Immature natural killer cell (primary cell): ENCODE measurements at places on chromosomes 16 and 17. TPM values are rescaled to one million over a fixed set of nuclear protein-coding genes. Genes with fewer than 3 reads are reported as not detected.

The CACNG1 gene
- polyA plus RNA-seq = not detected

DNA sequence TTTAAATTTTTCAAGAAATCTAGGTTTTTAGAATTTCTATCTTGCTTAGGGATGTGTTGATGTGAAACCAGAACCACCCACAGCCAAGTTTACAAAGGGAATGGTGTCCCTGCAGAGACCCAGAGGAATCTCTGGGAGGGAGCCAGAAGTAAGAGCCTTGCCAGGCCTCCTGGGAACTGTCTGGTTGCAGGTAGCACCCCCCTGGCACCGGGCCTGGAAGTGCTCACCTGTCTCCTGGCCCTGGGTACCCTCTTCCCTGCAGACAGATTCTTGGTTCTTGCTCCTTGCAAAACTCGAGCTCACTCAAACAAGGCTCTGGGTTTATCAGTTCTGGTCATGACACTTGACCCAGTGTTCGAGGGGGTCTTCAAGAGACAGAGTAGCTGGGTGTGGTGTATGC is 24.6 kb upstream of the ZFP90 start:
- peaks cover 5% of the 10 kb centered on the region for H3K27me3 ChIP-seq
- H3K4me1 ChIP-seq = no peaks in the 10 kb centered on the region
- no peak overlapping the region for H3K4me3 ChIP-seq

- no peaks in the 10 kb centered on the region for H3K36me3 ChIP-seq
- DNase-seq = no peak
- H3K27ac ChIP-seq = no peak overlapping the region
These were observed 34.4 kb upstream of the GAN start for GRCh38 chr16:81280393-81280792.

DNA sequence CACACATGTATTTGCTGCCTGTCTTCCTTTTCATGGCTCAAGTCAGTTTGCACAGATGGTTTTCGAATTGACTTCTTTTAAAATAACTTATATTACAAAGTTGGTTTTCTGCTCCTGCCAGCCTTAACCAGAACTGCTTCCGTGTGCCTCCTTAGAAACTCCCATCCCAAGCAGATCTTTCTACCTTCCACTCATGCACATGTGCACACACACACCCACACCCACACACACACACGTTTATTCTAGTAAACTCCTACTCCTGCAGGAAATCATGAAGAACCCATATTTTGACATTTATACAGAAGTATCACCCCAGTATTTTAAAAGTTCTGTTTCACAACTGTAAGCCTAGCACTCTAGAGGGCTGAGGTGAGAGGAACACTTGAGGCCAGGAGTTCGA is 329.5 kb upstream of the SOX9 start:
- no peak overlapping the region for H3K4me3 ChIP-seq
- H3K27ac ChIP-seq = no peak overlapping the region
- H3K36me3 ChIP-seq = no peaks in the 10 kb centered on the region
- no peaks in the 10 kb centered on the region for H3K27me3 ChIP-seq

- H3K36me3 ChIP-seq = peaks cover 12% of the 10 kb centered on the region
- H3K27ac ChIP-seq = no peak overlapping the region
- H3K4me1 ChIP-seq = peaks cover 45% of the 10 kb centered on the region
- no peak overlapping the region for H3K4me3 ChIP-seq
- no peak for DNase-seq
- H3K27me3 ChIP-seq = no peaks in the 10 kb centered on the region
These were observed 432.2 kb downstream of the MAF start for GRCh38 chr16:79168321-79168720.

DNA sequence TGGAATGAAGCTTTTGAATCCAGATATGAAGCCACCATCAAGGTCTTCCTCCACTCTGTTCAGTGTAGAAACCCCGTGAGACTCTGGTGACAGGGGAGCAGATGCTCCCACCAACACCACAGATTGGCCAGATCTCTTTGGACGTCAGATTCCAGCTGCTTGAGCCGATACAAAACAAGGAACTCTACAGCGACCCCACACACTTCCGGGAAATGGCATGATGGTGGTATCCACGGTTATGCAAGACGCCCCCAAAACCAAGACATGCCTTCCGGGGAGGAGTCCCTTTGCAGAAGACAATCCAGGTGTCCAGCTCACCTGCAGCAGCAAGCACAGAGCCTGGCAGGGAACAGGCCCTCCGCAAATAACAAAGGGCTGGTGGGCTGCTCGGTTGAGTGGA is 19.8 kb upstream of the PITPNA start:
- H3K4me3 ChIP-seq = no peak overlapping the region
- peaks cover under 1% of the 10 kb centered on the region for H3K4me1 ChIP-seq
- peaks cover 6% of the 10 kb centered on the region for H3K36me3 ChIP-seq
- DNase-seq = no peak
